Natural killer cell treated with Interleukin-12 subunit alpha and Interleukin-12 subunit beta and Interleukin-15 and Interleukin-18, amount 100 ng/mL, for 72 hours (primary cell): ENCODE measurements at places on chromosomes 1 and 21. TPM values are rescaled to one million over a fixed set of nuclear protein-coding genes. Genes with fewer than 3 reads are reported as not detected.

FLG2 gene
- total RNA-seq: not detected

DNA sequence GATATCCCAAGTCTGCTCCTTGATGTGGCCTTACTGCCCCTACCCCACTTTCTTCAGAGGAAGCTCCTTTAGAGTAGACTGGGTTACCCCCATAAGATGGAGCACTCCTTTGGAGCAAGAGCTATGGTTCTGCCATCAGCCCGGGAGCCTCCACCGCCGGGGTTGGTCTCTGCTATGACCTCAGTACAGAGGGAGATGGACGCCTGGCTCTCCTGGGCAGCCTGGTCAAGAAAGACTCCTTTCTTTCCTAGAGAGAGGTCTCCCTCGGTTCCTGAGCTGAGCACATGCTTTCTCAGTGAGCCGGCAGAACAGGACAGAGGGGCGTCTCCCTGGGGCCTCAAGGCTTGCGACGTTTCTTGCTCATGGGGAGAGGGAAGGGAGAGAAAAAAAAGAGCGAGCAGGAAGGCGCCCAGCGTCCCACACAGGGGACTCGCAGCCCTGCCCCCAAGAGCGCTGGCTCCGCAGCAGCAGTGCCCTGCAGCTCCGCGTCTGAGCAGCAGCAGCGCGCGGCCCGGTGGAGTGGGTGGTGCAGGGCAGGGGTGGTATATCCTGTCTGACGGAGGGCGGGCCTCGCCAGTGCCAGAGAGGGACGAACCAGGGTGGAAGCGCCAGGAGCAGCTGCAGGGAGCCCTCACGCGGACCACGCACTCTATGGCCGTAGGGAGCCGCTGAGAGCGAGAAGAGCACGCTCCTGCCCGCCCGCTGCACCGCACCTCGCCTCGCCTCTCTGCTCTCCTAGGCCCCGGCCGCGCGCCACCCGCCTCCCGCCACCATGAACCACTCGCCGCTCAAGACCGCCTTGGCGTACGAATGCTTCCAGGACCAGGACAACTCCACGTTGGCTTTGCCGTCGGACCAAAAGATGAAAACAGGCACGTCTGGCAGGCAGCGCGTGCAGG is at the start of gene PKP1:
TSS of gene PKP1 (plus strand) at position 576 of the 899 bp plus-strand sequence. CDS start at position 773, 197 bp downstream.
- DNase-seq: no peak

FMO4 gene
- total RNA-seq: 3.8 TPM

SELL gene
- total RNA-seq: 66.8 TPM

DNA sequence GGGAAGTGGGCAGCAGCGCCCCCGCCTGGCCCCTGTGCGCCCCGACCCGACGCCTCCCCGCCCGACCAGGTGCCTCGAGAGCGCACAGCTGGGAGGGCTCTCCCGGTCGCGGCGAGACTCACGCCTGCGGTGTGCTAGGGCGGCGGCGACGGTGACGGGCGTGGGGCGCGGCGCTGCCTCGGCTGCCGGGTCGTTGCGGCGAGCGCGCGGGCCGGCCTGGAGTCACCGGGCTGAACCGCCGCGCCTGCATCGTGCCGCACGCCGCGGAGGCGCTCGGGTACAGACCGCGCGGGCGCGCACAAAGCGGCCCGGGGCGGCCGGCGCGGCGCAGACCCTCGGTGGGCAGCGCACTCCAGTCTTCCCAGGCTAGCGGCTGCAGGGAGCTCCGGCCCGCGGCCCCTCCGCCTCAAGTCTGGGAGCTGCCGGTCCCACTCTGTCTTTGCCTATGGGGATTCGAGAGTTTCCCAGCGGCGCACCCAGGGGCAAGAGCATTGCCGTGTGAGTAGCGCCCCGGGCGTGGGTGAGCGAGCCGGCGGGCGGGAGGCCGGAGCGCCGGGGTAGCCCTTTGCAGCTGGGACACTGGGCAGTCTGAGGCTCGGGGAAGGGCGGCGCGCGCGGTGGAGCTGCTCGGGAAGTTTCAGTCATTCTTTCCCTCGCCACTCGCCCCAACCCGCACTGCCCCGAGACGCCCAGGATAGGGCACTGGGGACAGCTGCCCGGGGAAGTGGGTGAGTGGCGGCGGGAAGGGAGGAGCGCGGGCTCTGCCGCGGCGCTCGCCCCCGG is at the start of gene SLC35F3:
TSS of gene SLC35F3 (plus strand) at position 44 of the 783 bp plus-strand sequence.
- no peak for DNase-seq

FCRLB gene
- 0.42 TPM for total RNA-seq
